ENCODE measurements at places on chromosomes 6 and 20.

DNA sequence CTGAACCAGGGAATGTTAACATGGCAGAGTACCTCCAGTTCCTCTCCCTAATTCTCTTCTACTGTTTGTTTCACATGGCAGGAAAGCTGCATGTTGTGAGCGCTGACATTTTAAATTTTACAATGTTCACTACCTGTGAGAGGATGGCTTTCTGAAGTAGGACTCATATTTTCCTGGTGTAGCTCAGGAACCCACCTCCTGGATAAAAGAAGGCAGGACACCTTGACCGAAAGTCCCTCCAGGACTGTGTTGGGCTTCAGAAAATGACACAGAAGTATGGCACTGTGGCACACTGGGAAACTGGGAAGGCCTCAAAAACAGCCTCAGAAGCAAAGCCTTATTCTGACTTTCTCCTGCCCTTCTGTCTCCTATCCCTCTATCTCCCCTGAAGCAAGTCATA is 33.3 kb downstream of the PTPRK start:
- no peak for DNase-seq

GRCh38 chr6:53302678-53303360 is 45.9 kb downstream of the ELOVL5 start:
- no peak for DNase-seq

DNA sequence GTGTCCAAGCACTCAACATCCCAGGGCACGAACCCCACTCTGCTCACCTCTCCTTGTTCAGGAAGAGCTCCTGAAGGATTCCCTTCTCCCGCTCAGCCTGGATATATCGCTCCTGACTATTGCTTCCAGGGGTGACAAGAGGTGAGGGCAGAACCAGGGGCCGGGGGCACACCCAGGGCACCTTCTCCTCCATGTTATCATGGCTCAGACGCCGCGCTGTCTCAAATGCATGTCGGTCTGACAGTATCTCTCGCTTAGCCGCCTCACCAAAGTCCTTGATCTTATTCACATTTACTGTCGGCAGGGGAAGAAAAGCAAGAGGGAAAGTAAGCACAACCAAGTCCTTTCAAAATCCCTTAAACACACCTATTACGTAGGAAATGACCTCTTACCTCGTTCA is 13.1 kb downstream of the PPP1R10 start:
- DNase-seq: no peak

DNA sequence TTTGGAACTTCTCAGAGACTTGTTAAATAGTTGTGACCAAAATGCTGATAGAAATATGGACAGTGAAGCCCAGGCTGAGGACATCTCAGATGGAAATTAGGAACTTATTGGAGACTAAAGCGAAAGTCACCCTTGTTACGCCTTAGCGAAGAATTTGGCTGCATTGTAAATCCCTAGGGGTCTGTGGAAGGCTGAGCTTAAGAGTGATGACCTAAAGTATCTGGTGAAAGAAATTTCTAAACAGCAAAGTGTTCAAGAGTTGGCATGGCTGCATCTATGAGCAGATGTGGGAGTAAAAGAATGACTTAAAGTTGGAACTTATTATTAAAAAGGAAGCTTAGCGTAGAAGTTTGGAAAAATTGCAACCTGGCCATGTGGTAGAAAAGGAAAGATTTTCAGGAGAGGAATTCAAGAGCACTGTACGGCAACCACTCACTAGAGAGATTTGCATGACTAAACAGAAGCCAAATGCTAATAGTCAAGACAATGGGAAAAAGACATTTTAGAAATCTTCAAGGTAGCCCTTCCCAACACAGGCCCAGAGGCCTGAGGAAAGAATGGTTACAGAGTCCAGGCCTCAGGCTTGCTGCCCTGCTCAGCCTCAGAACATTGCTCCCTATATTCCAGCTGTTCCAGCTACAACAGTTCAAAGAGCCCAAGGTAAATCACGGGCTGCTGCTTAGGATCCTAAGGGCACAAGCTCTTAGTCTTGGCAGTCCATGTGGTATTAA is 61.6 kb upstream of the TNFRSF21 start:
- DNase-seq: no peak

- peak; percentile 61 for DNase-seq
Measured at GRCh38 chr6:56542364-56543331, 100.0 kb downstream of the DST start.

- no peak for DNase-seq
Measured at GRCh38 chr6:142942805-142943227, 2.2 kb downstream of the HIVEP2 start.

DNA sequence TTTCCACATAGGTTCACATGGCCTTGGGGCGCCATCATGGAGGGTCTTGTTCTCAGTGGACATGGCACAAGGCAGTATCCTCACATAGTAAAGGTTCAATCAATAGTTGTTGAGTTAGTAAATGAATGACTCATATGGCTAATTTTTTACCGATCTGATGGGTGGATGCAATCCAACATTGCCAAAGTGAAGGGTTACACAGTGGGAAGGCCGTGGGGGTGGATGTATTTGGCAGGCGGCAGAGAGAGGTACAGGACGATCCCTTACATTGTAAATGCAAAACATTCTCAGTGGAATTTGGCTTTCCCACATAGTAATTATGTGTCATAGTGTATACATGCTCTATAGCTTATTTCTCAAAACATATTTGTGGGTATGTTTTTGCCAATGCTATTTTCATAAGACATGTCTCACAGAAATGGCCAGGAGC is 21.0 kb upstream of the PDE7B start:
- DNase-seq: no peak

- no peak for DNase-seq
Measured at GRCh38 chr6:21241231-21242130, 352.1 kb upstream of the SOX4 start.
